Activated T-cell treated with anti-CD3 and anti-CD28 coated beads, Interleukin-2, amount 50 U/mL, for 72 hours (primary cell): ENCODE measurements at places on chromosomes 7 and 10. TPM values are rescaled to one million over a fixed set of nuclear protein-coding genes. Genes with fewer than 3 reads are reported as not detected.

GRCh38 chr10:89389254-89389653 is 3.2 kb upstream of the IFIT1 start:
- DNase-seq: no peak

GRCh38 chr10:125061557-125062226 is 98.7 kb downstream of the CTBP2 start:
- DNase-seq: no peak

DNA sequence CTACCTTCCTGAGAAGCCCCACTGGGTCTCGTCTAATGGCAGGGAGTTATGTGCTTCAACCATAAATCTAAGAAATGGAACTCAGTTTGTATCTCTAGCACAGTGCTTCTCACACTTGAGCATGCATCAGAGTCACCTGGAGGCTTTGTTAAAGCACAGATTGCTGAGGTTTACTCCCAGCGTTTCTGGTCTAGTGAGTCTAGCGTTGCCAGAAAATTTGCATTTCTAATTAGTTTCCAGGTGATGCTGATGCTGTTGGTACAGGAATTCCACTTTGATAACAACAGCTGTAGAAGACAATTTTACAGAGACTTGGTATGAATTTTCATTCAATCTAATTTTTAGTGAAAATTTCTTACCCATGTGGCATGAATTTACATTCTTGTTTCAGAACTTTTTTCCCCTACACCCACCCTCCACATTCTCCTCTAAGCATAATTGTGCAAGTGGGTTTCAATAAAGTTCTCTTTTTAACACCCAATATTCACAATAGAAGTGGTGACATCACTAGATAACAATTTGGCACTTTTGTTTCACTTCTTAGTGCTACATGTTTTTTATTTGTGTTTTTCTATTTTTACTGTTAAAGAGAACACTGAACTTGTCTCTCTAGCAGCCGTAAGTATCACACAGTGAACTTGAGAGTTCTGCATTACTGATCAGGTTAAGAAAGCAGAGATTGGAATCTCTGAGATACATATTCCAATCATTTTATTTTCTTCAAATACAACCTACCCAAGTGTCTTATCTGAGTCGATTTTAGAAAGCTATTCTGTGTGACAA is 48.4 kb upstream of the BET1 start:
- DNase-seq: no peak

- no peak for DNase-seq
These were observed 12.9 kb downstream of the MYOZ1 start for GRCh38 chr10:73628405-73628804.

GRCh38 chr7:55794527-55794926 is 68.0 kb downstream of the SEPTIN14 start:
- DNase-seq: no peak

GRCh38 chr10:27470885-27471284 is 33.2 kb upstream of the RAB18 start:
- no peak for DNase-seq

DNA sequence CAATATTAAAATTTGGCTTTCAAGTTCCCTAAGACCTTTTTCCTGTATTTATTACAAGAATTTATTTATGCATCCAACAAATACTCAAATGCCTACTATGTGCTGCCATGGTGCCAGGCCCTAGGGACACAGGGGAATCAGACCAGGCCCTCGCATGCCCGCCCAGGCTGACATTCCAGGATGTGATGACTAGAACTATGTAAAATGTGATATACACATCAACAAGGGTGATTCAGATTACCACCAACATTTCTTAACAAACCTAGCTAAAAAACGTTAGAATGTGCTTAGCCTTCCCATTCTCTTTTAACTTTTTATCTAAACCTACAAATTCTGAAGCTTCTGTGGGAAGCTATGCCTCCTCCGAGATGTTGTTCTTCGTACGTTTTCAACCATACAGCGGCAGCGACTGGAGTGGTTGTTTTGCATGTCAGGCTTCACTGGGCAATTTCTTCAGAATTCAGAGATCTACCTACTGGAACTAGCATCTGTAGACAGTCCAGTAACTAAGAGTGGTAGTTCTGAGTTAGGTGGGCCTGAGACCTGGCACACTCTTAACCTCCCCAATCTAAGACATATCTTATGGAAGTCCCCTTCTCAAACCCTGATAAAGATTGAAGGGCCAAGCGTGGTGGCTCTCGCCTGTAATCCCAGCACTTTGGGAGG is 22.1 kb downstream of the GNA12 start:
- DNase-seq: no peak

DNA sequence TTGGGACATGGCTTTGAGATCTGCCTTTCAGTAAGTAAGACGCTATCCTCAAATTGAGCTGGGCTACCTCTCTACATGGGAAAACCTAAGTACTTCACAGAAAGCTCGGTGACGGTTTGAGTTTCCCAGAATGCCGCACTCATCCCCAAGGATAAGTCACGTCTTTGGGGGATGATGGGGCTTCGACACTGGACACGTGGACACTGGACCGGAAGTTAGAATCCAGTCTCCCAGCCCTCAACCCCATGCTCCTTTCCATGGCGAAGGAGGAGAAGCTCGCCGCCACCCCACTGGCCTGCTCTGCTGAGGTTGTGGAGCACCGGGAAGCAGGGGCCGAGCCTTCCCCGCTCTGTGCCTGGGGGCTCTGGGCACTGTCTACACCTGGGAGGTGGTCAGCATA is 27.5 kb downstream of the PTPRE start:
- DNase-seq: no peak

DNA sequence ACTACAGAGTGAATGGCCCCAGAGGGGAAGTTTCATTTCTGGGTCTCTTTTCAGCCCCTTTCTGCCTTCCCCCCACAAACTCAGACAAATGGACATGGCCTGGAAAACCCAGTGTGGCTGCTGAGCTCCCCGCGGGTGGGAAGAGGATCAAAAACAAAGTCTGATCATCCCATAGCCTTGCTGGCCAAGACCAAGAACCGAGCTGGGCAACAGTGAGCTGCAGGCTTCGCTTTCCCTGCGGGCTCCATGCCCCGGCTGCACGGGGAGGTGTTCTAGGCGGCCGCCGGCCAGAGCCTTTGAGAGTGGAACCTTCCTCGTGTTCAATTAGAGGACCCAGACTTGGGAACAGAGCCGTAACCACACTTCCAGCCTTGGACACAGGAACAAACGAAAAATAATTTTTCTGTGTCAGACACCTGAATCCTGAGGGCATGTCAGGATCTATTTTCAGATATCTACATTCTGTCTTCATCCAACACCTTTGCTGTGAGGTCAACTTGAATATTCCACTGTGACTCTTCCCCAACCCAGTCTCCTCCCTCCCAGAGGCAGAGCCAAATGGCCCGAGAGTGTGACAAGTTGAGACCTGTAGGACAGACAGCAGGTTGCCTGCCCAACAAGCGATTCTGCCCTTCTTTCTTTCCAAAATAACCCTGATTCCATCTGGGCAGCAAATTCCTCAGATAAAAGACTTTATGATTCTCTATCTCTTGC is 26.0 kb downstream of the WDR86 start:
- DNase-seq: no peak

DNA sequence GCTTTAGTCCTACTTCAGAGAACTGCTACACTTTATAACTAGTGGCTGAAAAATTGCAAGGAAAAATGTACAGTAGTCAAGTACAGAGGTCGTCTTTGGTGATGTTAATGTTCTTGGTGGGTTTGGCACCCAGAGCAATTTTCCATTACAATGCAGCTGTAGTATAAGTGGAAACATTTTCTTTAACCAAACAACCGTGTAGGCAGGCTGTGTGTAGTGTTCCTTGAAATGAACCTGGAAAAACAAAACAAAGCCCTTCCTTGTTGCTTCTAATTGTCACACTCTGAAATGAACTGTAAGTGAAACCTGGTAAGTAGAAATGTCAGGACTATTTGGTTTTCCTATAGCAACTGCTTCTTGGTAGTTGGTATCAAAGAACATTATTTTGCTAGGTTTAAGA is 256.9 kb downstream of the MDFIC start:
- DNase-seq: no peak

DNA sequence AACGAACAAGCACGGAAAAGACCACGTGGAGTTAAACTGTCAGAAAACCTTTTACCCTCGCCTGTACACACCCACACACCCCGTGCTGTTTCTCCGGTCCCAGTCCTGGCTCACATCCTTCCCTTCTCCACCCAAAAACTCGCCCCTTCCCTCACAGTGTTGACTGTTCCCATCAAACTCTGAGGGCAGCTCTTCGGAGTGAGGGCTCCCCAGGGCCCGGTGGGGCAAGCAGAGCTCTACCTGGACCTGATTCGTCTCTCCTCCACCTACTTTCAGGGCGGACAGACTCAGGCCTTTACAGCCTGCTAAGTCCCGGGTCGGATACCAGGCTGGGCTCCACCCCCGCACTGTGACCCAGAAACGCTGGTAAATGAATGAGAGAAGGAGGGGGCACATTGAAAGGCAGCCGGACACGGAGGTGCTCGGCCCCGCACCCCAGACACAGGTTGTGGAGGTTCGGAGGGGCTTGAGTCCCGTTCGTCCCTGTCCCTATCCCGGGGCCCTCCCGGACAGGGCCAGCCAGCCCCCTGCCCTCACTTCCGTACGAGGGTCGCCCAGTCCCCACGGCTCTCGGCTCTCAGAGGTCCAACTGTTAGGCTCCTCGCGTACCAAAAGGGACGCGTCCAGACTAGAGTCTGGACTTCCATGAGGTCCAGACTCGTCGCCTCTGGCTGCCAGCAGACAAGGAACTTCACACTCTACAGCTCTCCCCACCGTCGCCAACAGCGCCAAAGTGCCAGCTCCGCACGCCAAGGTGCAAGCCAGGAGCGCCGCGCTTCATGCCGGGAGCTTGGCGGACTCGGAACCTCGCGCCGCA is 31.7 kb upstream of the ASL start:
- peak; percentile 24 for DNase-seq

DNA sequence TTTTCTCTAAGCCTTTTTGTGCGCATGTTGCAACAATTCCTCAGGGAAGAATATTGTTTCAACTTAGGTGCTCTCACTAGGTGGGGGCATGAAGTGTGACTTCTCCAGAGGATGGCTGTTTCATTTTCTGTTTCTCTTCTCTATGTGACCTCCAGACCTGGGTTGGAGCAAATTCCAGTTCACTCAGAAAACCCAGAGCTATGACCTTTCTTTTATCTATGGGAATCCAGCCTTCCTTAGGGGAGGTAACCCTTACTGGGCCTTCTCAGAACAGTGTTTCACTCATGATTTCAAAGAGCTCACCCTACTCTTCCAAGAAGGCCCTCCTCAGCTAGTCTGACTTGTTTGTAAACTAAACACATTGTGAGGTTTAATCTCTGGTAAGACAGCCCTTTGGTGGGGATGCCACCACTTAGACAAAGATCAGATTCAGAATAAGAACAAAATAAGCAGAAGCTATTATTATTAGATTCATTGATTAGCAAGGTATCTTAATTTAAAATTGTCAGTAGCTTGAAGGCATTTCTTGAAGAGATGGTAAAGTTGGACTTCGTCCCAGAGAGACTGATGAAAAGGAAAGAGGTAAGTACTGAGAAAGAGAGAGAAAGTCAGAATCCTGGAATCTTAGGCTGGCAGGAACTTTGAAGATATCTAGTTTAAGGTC is 16.6 kb upstream of the TAS2R60 start:
- DNase-seq: no peak

DNA sequence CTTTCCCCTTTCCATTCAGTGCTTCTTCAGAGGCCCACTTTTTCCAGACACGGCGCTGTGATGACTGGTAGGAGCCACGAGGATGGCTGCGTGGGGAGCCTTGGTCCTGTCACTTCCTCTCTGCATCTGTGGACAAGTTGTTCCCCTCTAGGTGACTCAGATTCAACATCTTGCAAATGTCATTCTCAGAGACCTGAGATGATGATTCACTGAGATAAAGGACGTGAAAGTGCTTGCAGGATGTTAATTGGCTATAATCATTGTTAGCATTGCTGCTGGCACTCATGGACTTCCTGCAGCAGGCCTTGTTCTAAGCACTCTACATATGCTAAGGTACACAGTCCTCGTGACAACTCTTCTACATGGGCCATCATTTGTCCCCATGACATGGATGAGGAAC is 489.8 kb upstream of the ZMIZ1 start:
- DNase-seq: peak; percentile 76

DNA sequence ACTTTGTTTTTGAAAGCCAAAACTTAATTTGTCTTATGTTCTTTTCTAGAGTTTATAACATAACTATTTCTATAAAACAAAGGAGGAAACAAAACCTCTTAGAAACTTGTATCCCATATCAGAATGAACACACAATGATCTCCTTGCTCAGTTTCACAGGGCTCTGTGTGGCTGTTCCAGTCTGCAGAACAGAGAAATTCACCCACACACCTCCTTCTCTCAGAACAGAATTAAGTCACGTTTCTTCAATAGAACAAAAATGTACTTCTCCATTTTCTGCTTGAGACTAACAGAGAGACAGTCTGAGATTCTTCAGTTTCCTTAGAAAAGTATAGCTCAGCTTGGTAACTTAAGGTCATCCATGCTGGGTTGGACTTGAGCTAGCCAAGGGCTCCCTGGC is 15.8 kb upstream of the DOCK1 start:
- no peak for DNase-seq

DNA sequence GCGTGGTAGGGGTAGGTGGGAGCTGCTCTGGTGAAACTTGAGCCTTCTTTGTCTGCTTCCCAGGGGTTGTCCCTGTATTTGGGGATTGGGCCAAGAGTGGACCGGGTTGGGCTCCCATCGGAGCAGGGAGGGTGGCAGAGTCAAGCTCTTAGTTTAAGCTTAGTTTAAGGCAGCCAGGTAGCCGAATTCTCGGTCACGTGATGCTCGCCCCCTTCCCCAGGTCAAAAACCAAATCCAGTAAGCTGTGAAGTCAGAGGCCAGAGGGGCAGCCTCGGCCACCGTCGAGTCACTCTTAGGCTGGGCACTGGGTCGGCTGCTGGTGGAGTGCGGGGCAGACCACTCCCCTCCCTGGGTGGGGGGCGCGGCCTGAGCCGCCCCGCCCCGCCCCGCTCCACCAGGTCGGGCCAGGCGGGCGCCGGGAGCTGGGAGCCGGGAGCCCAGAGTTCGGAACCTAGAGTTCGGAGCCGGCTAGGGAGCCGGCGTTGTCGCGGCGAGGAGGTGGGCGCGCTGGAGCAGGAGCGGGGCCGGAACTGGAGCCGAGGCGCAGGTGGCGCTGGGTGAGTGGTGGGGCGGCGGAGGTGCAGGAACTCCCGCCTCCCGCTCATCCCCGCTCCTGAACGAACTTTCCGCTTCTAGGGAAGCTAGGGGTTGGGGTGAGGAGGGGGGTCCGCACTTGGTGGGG is 2.8 kb upstream of the LZTS2 start:
- peak; percentile 52 for DNase-seq

DNA sequence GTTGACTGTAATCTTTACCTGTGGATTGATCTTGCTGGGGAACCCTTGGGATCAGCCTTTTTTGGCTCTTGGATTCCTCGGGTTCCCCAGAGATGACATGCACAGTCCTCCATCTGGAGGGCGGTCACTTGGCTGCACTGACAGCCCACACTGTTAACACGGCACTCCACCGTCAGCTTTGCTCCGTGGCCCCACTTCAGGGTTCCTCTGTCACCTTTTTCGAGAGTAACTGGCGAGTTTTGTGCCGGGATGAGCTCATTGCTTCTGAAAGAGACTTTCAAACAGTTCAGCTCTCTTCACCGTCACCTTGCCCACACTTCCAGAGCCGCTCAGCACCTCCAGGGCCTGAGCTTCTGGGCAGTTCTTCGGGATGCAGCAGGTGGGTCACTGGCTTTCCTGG is 42.4 kb downstream of the PROSER2 start:
- no peak for DNase-seq

CTBP2 gene
- 2.5 TPM for total RNA-seq

DNAH11 gene
- 0.70 TPM for total RNA-seq

ACSM6 gene
- total RNA-seq: not detected

PPP1R3C gene
- total RNA-seq: 0.12 TPM

SERPINE1 gene
- total RNA-seq: not detected

PHYHIPL gene
- total RNA-seq: not detected

NME8 gene
- total RNA-seq: not detected

WASL gene
- 7.2 TPM for total RNA-seq

MKX gene
- 1.0 TPM for total RNA-seq

ODAD2 gene
- total RNA-seq: 0.10 TPM

WDR86 gene
- total RNA-seq: 0.53 TPM

GPRIN2 gene
- total RNA-seq: not detected

HOGA1 gene
- not detected for total RNA-seq
